ENCODE measurements at places on chromosomes 1 and 21. TPM values are rescaled to one million over a fixed set of nuclear protein-coding genes. Genes with fewer than 3 reads are reported as not detected.

- no peak for DNase-seq
- no peaks in the 10 kb centered on the region for H3K27me3 ChIP-seq
- no peak overlapping the region for H3K4me3 ChIP-seq
Measured at GRCh38 chr21:27400045-27400444, 433.2 kb upstream of the ADAMTS5 start.

DNA sequence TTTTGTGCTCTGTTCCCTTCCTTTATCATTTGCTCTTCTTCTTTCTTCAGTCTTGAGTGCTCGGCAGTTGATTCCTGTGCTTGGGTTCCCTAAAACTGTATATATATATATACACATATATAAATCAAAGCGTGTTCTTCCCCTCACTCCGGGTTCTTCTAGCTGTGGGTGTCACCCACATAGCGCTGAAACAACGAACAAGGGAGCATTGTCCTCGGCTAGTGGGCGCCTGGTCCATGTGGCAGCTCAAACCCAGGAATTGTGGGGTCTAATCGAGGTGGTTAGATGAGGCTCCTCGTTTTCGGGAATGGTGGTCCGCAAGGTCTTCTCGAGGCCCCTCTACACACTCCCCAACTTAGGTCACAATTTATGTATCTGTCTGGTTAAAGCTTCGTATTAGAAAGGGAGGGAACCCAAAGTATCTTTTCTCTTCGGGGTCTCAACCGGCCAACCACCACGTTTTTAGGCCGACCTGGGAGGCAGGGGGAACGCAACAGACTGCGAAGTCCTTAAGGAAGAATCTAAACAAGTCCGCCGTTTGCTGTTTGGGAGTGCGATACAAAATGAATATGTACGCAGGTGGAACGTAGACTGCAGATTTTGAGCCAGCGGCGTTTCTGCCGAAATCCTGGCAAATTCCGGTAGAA lies 504 bp upstream of the SDHC start:
- H3K4me1 ChIP-seq = peaks cover 22% of the 10 kb centered on the region
- no peaks in the 10 kb centered on the region for H3K27me3 ChIP-seq
- no peaks in the 10 kb centered on the region for H3K36me3 ChIP-seq
- H3K27ac ChIP-seq = peak overlapping the region; percentile 99
- H3K4me3 ChIP-seq = peak overlapping the region; percentile 99

GRCh38 chr1:47696737-47697441 lies 259.0 kb downstream of the FOXD2 start:
- H3K4me1 ChIP-seq = no peaks in the 10 kb centered on the region
- DNase-seq = no peak
- no peak overlapping the region for H3K4me3 ChIP-seq
- H3K27ac ChIP-seq = no peak overlapping the region
- no peaks in the 10 kb centered on the region for H3K27me3 ChIP-seq

DNA sequence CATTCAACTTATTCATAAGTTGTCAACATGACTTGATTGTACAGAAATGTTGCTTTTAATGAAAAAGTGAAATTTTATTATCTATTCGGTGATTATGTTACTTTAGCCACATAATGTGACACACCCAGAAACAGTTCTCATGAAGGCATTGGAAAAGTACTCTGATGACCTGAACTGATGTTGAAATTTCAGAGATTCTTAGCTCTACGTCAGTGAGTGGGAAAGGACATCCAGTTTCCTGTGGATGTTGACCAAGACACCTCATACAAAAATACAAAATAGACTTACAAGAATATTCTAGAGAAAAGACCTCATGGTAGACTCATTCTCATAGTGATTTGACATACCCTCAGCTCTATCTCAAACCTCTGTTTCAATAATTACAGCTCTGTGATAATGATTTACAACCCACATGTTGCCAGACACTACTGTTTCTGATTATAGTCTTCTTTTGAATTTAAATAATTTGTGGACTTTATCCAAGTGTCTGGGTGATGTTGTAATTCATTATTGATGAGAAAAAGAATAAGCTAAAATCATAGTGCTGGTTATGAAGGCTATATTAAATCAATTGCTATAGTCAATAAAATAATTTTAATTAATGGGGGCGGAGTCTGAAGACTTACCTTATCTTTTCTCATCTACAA lies 37.3 kb downstream of the KCNK2 start:
- no peaks in the 10 kb centered on the region for H3K4me1 ChIP-seq
- no peaks in the 10 kb centered on the region for H3K27me3 ChIP-seq
- no peak for DNase-seq
- no peak overlapping the region for H3K4me3 ChIP-seq

DNA sequence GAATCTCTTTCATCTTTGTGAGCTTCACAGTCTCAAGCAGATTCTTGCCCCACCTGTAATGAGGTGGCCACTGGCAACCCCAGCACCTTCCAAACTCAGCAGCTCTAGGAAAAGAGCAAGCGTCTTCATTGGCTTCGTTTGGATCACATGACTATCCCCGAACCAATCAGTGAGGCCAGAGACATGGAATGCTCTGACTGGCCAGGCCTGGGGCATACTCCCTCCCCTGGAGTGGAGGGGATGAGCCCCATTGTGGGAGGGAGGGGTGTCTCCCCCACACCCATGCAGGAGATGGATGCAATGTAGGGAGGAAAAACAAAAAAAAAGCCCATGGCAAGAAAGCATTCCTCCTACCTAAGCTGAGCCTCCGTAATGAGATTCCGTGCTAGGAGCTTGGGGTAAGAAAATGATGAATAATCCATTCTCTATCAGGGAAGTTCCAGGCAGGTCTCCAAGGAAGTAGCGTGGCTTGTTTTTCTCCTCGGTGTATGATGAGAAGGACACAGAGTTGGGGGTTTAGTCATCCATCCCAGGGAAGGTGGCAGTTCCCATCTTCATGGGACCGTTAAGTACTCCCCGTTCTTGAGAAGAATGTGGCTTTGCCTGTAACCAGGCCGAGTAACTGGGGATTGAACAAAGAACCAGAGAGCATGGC lies 32.7 kb downstream of the FHAD1 start:
- no peak for DNase-seq
- no peak overlapping the region for H3K4me3 ChIP-seq
- peaks cover 19% of the 10 kb centered on the region for H3K27me3 ChIP-seq
- H3K4me1 ChIP-seq = no peaks in the 10 kb centered on the region
- no peaks in the 10 kb centered on the region for H3K36me3 ChIP-seq

DNA sequence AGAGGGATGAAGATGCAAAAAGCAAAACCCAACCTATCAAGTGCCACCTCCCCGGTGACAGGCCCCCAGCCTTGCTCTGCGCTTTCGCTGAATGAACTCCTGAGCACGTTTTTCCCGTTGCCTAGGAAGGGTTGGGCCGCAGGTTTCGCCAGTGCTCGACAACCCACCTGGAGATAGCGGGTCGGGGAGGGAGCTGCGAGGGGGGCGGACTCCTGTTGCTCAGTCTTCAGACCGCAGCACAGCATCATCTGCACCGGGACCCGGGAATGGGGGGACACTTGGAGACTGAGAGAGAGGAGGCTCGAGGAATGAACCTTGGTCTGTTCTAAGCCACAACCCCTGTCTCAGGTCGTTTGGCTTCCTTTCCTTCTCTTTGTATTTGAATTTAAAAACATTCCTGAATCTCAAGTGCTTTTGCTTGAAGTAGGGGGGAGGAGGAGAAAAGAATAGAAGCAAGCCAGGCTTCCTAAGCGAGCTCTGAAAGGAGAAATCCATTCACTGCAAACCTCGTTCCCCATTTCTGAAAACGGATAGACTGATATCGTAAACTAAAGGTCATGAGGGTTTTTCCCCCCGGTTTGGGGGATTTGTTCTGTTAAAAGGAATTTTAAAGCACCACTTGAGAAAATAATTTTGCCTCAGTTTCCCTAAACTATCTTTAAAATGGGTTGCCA lies 1.2 kb downstream of the AK5 start:
- no peak for DNase-seq
- no peak overlapping the region for H3K27ac ChIP-seq
- peaks cover 34% of the 10 kb centered on the region for H3K4me1 ChIP-seq
- no peaks in the 10 kb centered on the region for H3K36me3 ChIP-seq

CHD5 gene
- not detected for polyA plus RNA-seq
